Uterus (tissue), 4 donors: ENCODE measurements at places on chromosomes 7 and 10.

DNA sequence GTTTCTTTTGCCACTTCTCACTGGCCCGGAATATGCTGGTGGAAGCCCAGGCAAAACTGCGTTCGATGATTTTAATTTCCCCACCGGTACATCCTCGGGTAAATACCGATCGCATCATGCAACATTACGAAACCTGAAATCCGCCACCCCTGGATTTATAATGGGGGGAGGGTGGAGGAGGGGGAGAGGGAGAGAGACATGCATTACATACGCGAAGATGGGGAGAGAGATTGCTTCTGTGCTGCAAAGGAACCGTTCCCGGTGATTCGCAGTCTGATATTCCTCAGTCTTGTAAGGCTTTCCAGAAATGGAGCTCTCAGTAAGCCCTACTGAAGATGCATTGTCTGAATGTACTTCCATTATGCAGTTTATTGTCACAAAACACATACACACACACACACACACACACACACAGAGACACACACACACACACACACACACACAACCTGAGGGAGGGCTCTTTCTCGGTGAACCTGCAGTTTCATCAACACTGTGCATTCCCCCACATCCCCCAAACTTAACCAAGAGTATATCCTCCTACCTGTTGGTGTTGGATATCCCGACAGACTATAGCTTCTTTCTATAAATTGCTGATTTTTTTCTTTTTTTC, 741 bp downstream of the GPR85 start:
- DNase-seq, result no peak

DNA sequence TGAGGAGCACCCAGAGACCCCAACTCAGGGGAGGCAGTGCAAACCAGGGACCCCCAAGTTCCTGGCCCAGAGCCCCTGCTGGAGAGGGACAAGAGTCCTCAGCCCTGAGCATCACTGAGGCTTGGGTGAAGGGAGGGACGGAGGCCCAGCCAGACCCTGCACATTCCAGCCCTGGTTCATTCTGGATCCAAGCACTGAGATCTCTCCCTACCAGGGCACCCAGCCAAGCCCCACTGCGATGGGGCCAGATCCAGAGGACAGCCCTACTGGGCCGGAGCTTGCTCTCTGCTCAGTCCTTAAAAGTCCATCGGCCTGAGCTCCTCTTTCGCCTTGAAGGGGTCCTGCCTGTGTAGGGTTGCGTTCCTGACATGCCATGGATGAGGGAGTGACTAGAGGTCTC, 40.5 kb upstream of the RABGEF1 start:
- DNase-seq, result peak; percentile 47

- no peak for DNase-seq
Measured at GRCh38 chr10:7445474-7446185, 34.8 kb upstream of the SFMBT2 start.

DNA sequence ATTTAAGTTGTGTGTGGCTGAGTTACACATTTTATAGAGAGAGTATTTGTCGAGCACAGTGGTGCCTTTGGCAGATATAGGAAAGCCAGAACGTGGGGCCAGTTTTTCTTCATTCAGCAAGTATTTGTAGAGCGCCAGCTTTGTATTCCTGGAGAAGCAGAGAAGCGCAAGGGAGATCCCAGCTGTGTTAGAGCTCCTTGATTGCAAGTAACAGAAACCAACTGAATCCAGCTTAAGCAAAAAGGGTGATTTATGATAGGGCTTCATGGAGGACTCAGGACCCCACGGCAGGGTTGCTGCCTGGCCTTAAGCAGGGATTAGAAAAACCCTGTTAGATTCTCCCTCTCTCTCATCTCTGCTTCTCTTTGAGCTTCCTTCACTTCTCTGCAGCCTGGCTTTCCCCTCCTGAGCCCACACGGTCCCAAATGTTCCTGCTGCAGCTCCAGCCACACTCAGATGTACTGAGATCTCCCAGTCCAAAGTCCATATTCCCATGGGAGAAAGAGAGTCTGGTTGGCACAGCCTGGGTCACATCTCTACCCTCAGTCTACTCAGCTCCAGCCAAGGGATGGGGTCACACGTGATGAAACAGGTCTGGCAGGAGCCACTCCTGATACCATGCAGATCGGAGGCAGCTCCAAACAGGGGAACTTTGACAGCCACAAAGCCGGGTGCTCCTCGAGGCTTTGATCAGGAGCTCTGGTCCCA, 16.7 kb downstream of the UBTD1 start:
- DNase-seq, result no peak

- no peak for DNase-seq
Measured at GRCh38 chr10:15169555-15170401, 1.3 kb upstream of the NMT2 start.

DNA sequence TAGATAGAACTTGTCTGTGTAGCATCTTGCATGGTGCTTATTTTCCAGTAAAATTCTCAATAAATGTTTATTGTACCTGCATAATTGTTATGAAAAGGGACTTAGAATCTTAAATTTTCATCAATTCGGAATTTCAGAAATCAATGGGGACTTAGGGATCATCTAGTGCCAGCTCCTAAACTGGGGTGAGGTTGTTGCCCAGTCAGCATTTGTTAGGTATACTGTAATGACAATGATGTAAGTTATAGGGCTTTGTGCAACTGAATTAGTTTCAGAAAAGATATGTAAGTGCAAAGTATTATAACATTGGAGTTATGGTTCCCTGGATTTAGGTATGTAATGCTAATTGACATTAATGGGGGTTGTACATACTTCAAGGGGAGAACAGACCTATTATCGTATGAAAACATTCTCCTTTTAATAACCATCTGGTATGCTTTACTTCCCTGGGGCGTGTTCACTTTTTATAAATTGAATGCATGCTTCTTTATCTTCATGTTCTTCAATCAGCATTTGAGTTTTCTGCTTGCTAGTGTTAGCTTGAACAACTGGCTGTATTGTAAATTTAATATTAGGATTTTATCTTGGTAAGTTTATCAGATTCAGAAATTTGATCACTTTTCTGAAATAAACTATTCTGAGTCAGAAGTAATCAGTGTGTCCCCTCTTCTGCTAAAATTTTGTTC, 270.3 kb downstream of the BBS9 start:
- no peak for DNase-seq

GRCh38 chr7:140219672-140220524, 43.1 kb upstream of the KDM7A start:
- DNase-seq, result no peak

- no peak for DNase-seq
Measured at GRCh38 chr10:63698787-63699150, 177.6 kb downstream of the REEP3 start.

DNA sequence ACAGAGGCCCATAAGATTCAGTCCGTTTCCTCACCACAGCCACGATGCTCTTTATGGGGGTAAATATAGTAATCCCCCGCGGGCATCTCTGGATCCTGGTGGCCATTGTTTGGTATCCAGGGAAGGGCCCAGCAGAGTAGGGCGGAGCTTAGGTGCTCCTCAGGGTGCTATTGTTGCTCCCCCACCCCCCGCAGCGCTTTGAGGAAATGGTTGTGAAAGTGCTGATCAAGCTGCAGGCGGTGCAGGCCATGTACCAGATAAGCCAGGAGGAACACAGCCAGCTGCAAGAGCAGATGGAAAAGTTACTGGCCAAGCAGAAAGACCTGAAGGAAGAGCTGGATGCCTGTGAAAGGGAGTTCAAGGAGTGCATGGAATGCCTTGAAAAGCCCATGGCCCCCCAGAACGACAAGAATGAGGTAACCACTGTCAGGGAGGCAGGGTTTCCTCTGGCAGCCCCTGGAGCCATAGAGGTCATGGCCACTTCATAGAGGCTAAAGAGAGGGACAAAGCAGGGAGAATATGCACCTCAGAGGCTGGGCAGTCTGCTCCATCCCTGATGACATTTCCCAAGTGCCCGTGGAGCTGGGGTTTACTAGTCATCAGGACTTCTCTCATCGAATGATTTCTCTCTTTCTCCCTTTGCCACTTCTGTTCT, 17.6 kb upstream of the FLNC start:
- no peak for DNase-seq

GRCh38 chr7:19754521-19755116, 18.8 kb downstream of the TMEM196 start:
- DNase-seq, result no peak

- no peak for DNase-seq
Measured at GRCh38 chr10:121791761-121792160, 136.1 kb downstream of the ATE1 start.

- DNase-seq, result no peak
Measured at GRCh38 chr10:6912424-6912823, 332.3 kb upstream of the PRKCQ start.

DNA sequence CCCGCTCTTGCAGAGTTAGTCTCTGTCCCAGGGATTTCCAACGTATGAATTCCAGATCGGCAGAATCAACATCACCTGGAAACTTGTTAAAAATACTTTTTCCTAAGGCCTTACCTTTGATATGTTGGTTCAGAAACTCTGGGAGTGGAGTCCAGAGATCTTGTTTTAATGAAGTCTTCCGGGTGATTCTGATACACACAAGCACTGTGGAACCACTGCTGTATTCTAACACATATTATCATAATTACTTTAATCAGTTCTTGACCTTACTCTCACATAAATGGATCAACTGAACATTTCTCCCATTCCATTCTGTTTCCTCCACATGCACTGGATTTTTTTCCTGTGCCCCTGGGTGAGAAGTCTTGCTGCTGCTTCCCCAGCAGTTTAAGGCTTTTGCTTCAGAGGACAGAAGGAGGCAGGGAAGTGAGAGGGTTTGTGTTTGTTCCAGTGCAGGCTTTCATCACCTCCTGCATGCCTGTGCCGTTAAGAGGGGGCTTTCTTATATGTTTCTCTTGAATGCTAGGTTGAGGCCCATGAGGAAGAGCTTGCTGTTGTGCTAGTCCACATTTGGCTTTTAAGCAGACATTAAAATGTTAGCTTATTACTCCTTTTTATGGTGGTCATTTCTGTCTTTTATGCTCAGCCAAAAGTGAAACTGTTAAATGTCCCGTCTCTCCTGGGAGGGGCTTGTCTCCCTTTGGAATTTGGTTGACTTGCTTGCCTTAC, 32.4 kb downstream of the CCSER2 start:
- DNase-seq, result no peak

DNA sequence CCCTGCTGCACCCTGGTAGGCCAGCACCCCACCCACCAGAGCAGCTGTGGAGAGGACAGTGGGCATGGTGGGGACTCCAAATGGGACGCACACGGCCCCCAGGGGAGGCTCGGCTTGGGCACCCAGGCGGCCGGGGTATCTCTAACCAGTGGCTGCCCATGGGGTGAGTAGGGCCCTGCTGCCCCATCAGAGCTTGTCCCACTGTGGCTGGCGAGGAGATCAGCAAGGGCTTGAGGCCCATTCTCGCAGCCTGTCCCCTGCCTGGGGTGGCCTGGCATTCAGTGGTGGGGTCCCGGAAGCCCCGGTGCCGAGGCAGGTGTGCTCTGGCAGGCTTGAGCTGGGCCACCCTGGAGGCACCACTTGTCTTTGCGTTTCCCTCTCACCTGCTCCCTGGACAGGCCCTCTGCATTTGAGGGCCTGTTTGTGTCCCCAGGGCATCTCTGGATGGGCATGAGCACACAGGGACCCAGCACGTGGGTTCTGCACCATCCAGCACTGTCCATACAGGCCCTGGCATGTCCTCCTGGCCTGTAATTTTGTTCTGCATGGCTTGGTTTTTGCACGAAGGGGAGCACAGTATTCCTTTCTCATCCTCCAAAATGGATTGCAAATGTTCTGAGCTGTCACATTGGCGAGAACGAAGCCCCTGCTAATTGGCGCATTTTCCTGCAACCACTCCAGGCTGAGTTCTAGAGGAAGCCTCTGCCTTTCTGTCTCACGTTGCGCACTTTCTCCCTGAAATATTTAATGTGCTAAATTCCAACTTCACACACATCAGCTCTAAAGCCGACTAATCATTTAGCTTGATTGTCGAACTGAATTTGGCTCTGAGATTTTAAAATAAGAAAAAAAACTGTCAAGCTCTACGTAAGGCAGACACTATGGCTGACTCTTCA, 27.2 kb downstream of the PWWP2B start:
- no peak for DNase-seq

- DNase-seq, result no peak
Measured at GRCh38 chr10:128043259-128044045, 82.8 kb downstream of the MKI67 start.
